ENCODE measurements at places on chromosomes 1 and 21.

DNA sequence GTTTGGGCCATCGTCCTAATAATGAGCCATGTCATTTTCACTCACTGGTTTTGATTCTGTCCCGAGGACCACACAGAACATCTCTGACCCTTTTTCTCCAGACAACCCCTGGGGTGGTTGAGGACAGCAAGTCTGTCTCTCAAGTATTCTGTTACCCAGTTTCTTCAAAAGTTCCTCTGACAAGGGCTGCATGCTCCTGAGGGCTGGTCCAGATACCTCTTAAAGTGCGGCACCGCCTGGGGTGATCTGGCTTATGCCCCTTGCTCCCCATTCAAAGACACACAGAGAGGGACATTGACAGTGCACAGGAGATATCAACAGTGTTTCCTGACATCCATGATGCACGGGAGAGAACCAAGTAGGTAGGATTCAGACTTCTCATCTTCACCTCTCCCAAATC lies 132.9 kb upstream of the EDN2 start:
- DNase-seq, result no peak

DNA sequence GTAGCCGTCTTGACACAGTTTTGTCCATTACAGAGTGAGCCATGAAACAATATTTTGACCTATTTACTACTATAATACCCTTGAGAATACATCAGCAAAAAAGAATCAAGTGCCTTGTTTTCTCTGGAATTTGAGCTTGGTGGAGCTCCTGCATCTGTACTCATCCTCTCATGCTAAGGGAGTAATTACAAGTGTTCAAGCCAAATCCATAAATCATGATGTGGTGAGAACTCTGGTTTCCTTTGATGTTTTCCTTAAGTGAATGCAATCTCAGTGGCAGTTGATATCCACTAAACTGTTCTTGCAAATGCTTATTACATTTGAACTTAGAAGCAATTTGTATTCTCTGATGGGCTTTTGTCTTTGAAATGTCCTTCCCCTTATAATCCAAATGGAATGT lies 824.6 kb upstream of the TMPRSS15 start:
- no peak for DNase-seq

GRCh38 chr1:159999204-159999603 lies 32.6 kb downstream of the PIGM start:
- no peak for DNase-seq

DNA sequence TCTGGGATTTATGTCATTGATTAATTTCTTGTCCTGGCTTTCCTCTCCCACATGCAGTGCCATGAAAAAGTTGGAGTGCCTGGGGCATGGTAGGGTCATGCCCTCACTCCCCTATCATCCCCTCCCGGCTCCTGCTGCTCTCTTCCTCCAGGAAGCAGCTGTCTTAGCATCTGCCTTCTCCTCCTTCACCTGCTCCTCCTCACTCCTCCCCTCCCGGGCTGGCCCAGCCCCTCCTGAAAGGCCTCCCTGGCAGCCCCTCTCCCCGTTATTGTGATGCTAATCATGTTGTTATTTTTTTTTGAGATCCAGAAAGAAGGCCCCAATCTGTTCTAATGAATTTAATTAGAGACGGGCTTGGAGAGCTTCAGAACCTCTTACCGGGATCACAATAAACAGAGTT lies 36.3 kb upstream of the NFASC start:
- DNase-seq, result no peak

DNA sequence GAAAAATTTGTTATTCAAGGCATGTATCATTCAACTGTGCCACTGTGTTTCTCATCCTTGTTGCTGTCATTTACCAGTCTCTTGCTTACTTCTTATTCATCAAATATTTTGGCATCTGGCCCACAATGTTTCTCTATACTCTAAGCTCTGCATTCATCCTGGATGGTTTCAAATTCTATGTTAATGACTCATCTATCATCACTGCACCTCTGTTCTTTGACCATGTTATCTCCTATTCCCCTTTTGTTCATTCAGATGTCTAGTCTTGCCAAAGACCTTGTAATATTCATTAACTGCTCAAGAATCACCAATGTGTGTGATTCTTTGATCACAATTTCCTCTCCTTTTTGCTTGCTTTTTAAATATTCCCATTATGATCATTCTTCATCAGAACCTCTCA lies 54.6 kb upstream of the PRKACB start:
- no peak for DNase-seq

DNA sequence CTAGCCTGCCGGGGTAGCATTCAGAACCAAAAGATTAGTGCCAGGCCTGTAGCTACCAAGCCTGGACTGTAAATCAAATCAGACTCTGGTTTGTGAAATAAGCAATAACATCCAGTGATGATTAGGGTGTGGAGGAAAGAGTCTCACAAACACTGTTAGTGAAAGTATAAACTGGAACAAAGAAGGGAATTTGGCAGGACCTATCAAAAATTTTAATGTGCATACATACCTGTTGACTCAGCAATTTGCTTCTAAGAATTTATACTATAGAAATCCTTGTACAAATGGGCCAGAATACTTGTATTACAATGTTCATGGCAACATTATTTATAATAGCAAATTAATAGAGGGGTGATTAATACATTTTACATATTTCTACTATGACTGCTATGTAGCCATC lies 109.8 kb upstream of the WARS2 start:
- DNase-seq, result no peak

DNA sequence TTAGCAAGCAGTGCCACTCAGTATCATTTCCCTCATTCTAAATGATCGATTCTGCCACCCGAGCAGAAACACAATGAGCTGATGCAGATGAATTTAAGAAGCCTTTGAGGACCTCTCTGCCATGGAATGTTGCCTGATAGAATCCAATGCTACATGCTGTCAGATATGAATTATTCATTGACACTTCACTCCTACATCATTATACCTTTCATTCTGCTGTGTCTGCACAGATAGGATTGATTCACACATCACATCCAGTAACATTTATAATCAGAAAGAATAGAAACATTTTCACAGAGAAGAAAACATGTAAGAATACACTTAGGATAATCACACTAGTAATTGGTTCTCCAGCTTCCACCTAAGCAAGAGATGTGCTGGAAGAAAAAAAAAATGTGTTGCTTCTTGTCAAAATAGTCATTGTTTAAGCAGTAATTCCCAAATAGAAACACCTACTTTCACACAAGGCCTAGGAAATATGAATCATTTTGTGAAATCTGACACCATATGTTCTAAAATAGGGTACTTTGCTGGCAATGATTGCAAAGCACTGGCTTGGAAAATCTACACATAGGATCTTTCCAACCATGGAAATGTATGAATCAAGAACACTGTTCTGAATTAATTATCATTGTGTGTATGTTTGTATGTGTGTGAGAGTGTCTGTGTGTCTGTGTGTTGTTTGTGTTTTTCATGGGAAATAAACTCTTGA lies 110.1 kb downstream of the GRIK1 start:
- DNase-seq, result no peak

GRCh38 chr21:38609580-38609979 lies 111.3 kb upstream of the ERG start:
- no peak for DNase-seq
